Adrenal gland (tissue), 19 donors: ENCODE measurements at places on chromosomes 2 and 18. TPM values are rescaled to one million over a fixed set of nuclear protein-coding genes. Genes with fewer than 3 reads are reported as not detected.

The DYNAP gene
- not detected for total RNA-seq

DNA sequence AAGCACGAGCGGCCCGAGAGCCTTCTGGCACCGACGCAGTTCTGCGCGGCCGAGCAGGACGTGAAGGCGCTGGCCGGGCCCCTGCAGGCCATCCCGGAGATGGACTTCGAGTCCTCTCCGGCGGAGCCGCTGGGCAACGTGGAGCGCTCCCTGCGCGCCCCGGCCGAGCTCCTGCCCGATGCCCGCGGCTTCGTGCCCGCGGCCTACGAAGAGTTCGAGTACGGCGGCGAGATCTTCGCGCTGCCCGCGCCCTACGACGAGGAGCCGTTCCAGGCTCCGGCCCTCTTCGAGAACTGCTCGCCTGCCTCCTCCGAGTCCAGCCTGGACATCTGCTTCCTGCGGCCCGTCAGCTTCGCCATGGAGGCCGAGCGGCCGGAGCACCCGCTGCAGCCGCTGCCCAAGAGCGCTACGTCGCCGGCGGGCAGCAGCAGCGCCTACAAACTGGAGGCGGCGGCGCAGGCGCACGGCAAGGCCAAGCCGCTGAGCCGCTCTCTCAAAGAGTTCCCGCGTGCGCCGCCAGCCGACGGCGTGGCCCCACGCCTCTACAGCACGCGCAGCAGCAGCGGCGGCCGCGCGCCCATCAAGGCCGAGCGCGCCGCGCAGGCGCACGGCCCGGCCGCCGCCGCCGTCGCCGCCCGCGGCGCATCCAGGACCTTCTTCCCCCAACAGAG, 70.4 kb downstream of the ARHGEF33 start:
- peak; percentile 83 for DNase-seq
- H3K36me3 ChIP-seq, result no peaks in the 10 kb centered on the region
- H3K27me3 ChIP-seq, result no peaks in the 10 kb centered on the region
- H3K27ac ChIP-seq, result no peak overlapping the region
- peak overlapping the region; percentile 62 for H3K4me3 ChIP-seq

DNA sequence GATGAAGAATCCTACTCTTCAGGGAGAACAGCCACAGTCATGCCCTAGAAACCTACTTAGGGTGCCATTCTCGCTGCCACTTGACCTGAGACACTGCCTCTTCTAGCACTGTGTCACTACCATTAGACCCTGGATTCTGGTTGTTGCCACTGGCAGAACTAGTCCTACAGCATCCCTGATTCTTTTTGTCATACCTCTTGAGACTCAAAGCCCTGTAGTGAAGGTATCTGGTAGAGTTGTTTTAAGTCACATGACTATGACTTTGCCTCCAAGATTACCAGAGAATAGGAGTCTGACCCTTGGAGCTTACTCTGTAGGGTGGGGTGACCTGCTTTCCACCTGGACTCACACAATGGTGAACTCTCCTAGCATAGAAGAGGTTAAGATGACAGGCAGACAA, 296.7 kb downstream of the TNS1 start:
- H3K36me3 ChIP-seq, result no peaks in the 10 kb centered on the region
- peaks cover 14% of the 10 kb centered on the region for H3K4me1 ChIP-seq
- H3K4me3 ChIP-seq, result no peak overlapping the region
- no peak for DNase-seq
- H3K27ac ChIP-seq, result no peak overlapping the region

The ABCG8 gene
- total RNA-seq, result not detected

GRCh38 chr18:9796011-9796410, 87.9 kb downstream of the RAB31 start:
- DNase-seq, result no peak
- no peaks in the 10 kb centered on the region for H3K36me3 ChIP-seq
- H3K27ac ChIP-seq, result no peak overlapping the region
- no peaks in the 10 kb centered on the region for H3K27me3 ChIP-seq

GRCh38 chr2:604854-605524, 72.2 kb downstream of the TMEM18 start:
- no peaks in the 10 kb centered on the region for H3K27me3 ChIP-seq
- DNase-seq, result no peak
- peaks cover 7% of the 10 kb centered on the region for H3K4me1 ChIP-seq
- H3K36me3 ChIP-seq, result no peaks in the 10 kb centered on the region

The CCL20 gene
- not detected for total RNA-seq

The ALLC gene
- total RNA-seq, result not detected

DNA sequence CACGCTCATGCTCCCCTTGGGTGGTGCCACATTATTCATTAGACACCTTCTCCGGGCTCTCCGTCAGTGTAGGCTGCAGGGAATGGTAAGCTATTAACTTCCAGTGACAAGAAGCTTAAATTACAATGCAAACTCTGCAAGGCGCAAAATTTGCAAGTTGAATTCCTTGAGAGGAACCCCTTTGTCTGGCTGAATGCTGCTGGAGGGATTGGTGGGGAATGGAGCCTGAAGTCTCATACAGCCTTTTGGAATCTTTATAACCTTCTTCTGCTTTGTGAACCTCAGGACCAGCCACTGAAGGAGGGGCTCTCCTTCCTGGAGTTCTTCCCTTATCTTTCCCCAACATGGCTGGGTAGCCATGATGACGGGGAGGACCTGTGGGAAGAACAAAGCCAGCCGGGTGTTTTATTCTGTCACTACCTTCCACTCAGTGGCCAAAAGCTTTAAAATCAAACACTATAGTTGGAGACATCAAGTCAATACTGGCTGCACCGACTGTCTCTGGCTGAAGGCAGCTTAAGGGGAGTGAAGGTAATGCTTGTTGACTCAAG, 220.9 kb upstream of the EPHA4 start:
- no peaks in the 10 kb centered on the region for H3K4me1 ChIP-seq
- no peaks in the 10 kb centered on the region for H3K27me3 ChIP-seq
- H3K27ac ChIP-seq, result no peak overlapping the region
- DNase-seq, result no peak

The RESP18 gene
- total RNA-seq, result not detected

DNA sequence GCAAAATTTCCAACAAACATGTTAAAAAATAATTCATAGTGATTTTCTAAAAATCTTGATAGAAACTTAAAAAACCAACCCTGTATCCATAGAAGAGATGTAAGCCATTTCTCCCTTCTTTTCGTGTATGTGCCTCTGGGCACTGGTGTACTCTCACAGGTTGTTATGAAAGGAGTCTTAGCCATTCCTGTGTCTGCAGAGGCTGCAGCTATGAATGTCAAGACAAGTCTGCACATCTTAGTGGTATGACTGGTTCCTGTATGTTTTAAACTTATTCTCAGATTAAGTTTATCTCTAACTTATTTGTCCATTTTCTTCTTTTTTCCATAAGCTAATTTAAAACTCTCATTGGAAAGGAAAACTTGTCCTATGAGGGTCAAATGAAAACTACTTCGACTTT, 84.0 kb downstream of the DPP4 start:
- no peaks in the 10 kb centered on the region for H3K27me3 ChIP-seq
- no peaks in the 10 kb centered on the region for H3K4me1 ChIP-seq
- no peak overlapping the region for H3K27ac ChIP-seq
- no peak overlapping the region for H3K4me3 ChIP-seq

- H3K4me3 ChIP-seq, result no peak overlapping the region
- H3K27ac ChIP-seq, result peak overlapping the region; percentile 92
- DNase-seq, result peak; percentile 12
- no peaks in the 10 kb centered on the region for H3K27me3 ChIP-seq
Observed at GRCh38 chr2:120764991-120765677, 29.5 kb downstream of the GLI2 start.

DNA sequence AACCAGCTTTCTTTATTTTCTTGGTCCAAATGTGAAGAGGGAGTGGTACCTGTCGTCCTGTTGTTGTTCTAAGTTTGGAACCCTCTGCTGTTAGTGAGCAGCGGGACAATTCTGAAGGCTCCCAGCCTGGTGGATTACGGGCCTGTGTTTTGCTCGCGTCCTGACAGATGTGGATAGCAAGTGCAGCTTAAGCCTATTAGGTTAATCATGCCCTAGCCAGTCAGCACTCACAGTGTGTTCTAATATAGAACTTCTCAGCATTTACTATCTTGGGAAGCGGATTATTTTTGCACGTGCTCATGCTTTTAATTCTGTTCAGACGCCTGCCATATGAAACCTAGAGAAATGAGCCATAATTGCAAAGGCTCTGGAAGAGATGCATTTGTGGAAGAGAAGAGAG, at the start of gene PCARE:
PCARE (minus strand) TSS at position 113 of the 400 bp plus-strand sequence. CDS start 262 bp downstream, outside the sequence.
- no peak for DNase-seq
- no peak within 1 kb of the TSS for H3K27ac ChIP-seq
- H3K4me3 ChIP-seq, result no peak within 1 kb of the TSS
- no peaks in the 10 kb centered on the region for H3K36me3 ChIP-seq
- no peaks in the 10 kb centered on the region for H3K4me1 ChIP-seq

DNA sequence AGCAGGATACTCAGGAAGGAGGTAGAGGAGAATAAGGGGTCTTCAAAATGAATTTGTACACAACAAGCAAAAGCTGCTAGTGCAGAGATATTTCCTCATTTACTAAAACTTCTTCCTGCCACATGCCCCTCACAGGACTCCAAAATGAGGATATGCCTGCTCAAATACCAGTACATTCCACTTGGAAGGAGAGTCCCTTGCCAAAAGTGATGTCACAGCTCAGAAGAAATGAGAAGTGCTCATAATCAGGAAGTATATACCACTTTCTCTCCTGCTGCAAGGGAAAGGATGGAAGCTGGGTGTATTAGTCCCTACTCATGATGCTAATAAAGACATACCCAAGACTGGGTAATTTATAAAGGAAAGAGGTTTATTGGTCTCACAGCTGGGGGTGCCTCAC, 87.7 kb upstream of the FSHR start:
- DNase-seq, result no peak
- H3K36me3 ChIP-seq, result no peaks in the 10 kb centered on the region
- no peak overlapping the region for H3K27ac ChIP-seq
- no peak overlapping the region for H3K4me3 ChIP-seq
- H3K27me3 ChIP-seq, result no peaks in the 10 kb centered on the region
- no peaks in the 10 kb centered on the region for H3K4me1 ChIP-seq

- no peak overlapping the region for H3K27ac ChIP-seq
- no peaks in the 10 kb centered on the region for H3K36me3 ChIP-seq
- H3K4me1 ChIP-seq, result no peaks in the 10 kb centered on the region
- H3K27me3 ChIP-seq, result no peaks in the 10 kb centered on the region
Observed at GRCh38 chr2:100632759-100633158, 70.0 kb downstream of the PDCL3 start.

The LIMS3 gene
- total RNA-seq, result 17.3 TPM

DNA sequence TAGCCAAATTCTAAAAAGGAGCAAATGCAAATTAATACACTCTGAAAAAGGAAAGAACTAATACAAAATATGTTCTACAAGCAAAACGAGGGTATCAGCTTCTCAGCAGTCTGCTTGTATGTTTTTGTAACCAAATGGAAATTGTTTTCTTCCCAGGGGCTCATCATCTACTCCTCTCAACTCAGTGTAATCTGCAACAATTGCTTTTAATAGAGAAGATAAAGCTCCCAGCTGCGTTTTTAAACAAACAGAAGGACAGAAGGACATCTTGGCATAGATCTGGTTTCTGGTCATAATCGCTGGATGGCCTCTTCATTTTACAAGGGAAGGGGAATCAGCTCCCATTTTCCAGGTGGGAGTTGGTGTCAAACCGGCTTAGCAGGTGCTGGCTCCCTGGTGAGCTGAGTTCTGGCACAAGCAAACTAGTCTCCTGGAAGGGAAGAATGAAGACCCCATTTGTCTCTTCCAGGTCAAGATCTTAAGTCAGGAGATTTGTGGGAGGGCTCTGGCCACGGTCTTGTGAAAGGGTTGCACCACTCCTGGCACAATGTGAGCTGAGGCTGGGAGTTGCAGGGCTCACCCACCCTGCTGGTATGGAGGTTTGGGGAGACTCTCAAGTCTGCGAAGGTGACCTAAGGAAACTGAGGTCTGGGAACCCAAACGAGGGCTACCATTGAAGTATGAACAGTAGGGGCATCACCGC, 41.6 kb downstream of the NPPC start:
- H3K4me3 ChIP-seq, result no peak overlapping the region
- H3K27me3 ChIP-seq, result peaks cover 8% of the 10 kb centered on the region
- H3K4me1 ChIP-seq, result peaks cover 10% of the 10 kb centered on the region
- H3K27ac ChIP-seq, result no peak overlapping the region
- DNase-seq, result no peak

GRCh38 chr2:167293943-167294775, 405.9 kb downstream of the XIRP2 start:
- H3K4me1 ChIP-seq, result peaks cover 21% of the 10 kb centered on the region
- no peak overlapping the region for H3K4me3 ChIP-seq
- H3K27ac ChIP-seq, result no peak overlapping the region
- peaks cover 31% of the 10 kb centered on the region for H3K27me3 ChIP-seq

The GNLY gene
- 0.60 TPM for total RNA-seq

- no peaks in the 10 kb centered on the region for H3K36me3 ChIP-seq
- H3K27ac ChIP-seq, result no peak overlapping the region
- no peak overlapping the region for H3K4me3 ChIP-seq
- H3K4me1 ChIP-seq, result peaks cover 15% of the 10 kb centered on the region
Observed at GRCh38 chr2:164881524-164881923, 39.9 kb upstream of the COBLL1 start.

DNA sequence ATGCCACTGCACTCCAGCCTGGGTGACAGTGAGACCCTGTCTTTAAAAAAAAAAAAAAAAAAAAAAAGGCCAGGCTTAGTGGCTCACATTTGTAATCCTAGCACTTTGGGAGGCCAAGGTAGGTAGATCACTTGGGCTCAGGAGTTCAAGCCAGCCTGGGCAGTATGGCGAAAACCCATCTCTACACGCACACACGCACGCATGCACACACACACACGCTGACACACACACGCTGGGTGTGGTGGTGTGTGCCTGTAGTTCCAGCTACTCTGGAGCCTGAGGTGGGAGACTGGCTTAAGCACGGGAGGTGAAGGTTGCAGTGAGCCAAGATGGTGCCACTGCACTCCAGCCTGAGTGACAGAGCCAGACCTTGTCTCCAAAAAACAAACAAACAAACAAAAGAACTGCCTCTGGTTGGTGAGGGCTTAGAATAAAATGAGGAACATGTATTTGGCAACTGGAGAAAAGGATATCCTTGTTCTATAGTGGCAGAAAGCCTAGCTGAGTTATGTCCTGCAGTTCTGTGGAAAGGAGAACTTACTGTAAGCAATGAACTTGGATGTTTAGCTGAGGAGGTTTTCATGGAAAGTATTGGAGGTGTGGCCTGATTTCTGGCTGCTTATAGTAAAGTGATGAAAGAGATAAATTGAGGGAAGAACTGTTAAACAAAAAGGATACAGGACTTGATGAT, 34.0 kb downstream of the HAT1 start:
- no peaks in the 10 kb centered on the region for H3K27me3 ChIP-seq
- no peak overlapping the region for H3K4me3 ChIP-seq
- no peaks in the 10 kb centered on the region for H3K36me3 ChIP-seq
- H3K27ac ChIP-seq, result no peak overlapping the region
- DNase-seq, result peak; percentile 8
- peaks cover 4% of the 10 kb centered on the region for H3K4me1 ChIP-seq

DNA sequence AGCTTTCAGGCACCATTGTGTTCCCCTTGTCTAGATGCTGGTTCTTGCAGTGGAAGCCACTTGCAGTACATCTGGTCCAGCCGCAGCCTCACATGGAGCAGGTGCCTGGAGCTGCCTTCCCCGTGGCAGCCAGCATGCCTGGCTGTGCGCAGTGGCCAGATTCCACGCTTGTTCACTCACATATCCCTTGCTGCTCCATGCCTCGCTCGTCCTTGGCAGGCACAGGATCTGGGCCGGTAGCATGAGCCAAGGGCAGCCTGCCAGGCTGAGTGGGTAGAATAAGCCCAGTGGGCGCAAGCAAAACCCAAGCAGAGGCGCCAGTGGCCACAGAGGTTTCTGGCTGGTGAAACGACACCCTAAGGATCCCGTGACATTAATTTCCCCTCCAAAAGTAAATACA, 20.6 kb downstream of the TMX3 start:
- no peaks in the 10 kb centered on the region for H3K4me1 ChIP-seq
- no peaks in the 10 kb centered on the region for H3K27me3 ChIP-seq
- no peak overlapping the region for H3K27ac ChIP-seq

The TSN gene
- 51.4 TPM for total RNA-seq

The WNT10A gene
- not detected for total RNA-seq

The LYG2 gene
- not detected for total RNA-seq
